Stimulated activated naive CD4-positive, alpha-beta T cell treated with Interleukin-2 at 50 U/mL for 16 hours (primary cell): ENCODE measurements at places on chromosomes 11 and 22.

DNA sequence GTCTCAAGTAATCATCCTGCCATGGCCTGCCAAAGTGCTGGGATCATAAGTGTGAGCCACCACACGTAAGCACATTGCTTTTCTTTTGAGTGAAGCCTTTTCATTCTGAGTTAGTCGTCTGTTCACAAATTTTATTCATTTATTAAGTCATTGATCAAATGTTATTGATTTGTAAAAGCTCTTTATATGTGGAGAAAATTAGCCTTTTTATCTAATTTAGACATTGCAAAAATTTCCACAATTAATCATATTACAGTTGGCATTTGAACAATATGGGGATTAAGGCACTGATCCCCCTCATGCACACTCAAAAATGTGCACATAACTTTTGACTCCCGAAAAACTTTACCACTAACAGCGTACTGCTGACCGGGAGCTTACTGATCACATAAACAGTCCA lies 7.5 kb upstream of the EMID1 start:
- DNase-seq = no peak

DNA sequence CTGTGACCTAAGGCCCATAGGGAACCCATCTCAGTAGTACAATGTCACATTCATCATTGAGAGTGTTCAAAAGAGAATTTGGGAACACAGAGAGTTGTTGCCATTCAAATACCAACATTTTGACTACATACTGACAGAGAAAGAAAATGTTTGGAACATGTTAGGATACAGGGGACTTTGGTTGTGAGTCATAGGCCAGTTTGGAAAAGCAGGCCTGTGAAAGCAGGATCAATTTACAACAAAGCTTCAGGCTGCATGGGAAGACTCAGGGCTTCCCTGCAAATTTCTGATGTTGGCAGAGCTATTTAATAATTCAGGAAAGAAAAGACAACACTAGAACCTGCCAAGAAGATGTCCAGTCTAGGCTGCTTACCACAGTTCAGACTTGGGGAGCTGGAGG lies 374 bp downstream of the NLRP10 start:
- DNase-seq = no peak

- DNase-seq = no peak
Measured at GRCh38 chr22:20472629-20473442, 22.8 kb downstream of the KLHL22 start.

DNA sequence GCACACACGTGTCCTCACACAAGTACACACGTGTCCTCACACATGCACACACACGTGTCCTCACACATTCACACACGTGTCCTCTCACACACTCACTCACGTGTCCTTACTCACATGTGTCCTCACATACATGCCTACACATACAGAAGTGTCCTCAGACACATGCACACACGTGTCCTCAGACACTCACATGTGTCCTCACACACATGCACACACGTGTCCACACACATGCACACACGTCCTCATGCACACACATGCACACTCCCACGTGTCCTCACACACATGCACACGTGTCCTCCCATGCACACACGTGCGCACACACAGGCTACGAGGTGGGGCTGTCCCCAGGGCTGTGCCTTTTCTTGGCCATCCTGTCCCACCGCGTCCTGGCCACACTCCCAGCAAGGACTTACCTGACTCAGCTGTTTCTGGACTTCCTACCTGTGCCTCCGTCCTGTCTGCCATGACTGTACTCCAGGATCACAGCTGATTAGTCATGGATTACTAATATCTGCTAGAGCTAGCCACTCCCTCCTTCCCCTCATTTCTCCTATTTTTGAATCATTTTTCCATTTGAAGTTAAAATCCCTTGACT lies 990.2 kb downstream of the BRD1 start:
- DNase-seq = no peak
